ENCODE measurements at places on chromosomes 6 and 20. TPM values are rescaled to one million over a fixed set of nuclear protein-coding genes. Genes with fewer than 3 reads are reported as not detected.

- peak within 1 kb of the TSS; percentile 92 for H3K27ac ChIP-seq
- DNase-seq, result peak; percentile 78
- H3K4me1 ChIP-seq, result peaks cover 46% of the 10 kb centered on the region
These were observed at the start of gene PPP1R18 for GRCh38 chr6:30686009-30686907. PPP1R18 (minus strand) TSS chr6:30686645; CDS start chr6:30686018, 627 bp downstream.

Gene BCAS1
- total RNA-seq, result not detected

DNA sequence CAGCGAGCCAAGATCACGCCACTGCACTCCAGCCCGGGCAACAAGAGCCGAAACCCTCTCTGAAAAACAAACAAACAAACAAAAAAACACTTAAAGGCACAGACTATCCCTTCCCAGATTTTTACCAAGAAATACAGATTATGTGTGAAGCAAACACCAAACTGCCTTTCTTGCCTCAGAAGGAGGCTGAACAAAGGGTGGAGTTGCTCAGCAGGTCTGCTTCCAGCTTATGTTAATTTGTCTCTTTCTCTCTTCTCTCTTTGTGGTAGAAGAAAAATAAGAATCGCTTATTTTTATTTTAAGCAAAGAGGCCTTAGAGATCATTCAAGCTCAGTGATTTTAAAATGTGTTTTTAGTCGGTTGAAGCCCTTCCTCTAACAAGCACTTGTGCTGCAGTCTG, 14.2 kb downstream of the TUBB2A start:
- peaks cover 3% of the 10 kb centered on the region for H3K27me3 ChIP-seq
- no peak for DNase-seq
- H3K27ac ChIP-seq, result no peak overlapping the region
- peaks cover 8% of the 10 kb centered on the region for H3K4me1 ChIP-seq

DNA sequence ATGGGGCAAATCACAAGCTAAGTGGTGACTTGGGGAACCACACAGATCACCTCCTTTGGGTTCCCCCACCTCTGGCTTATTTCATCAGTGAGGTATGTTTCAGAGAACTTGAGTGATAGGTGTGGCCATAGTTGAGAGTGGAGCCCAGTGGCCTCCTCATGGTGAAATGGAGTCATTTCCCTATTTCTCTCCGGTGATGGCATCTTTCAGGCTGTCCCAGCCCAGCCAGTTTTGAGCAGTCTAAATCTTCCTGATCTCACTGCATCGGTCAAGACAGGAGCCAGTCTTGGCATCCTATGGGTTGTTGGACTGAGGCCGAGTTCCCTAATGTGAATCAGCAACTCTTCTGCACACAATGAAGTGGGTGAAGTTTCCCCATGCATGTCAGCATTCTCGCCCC, 132.4 kb downstream of the EYA2 start:
- H3K4me3 ChIP-seq, result no peak overlapping the region
- no peaks in the 10 kb centered on the region for H3K4me1 ChIP-seq
- no peak overlapping the region for H3K27ac ChIP-seq
- no peaks in the 10 kb centered on the region for H3K36me3 ChIP-seq
- DNase-seq, result no peak

Gene FLRT3
- not detected for total RNA-seq

DNA sequence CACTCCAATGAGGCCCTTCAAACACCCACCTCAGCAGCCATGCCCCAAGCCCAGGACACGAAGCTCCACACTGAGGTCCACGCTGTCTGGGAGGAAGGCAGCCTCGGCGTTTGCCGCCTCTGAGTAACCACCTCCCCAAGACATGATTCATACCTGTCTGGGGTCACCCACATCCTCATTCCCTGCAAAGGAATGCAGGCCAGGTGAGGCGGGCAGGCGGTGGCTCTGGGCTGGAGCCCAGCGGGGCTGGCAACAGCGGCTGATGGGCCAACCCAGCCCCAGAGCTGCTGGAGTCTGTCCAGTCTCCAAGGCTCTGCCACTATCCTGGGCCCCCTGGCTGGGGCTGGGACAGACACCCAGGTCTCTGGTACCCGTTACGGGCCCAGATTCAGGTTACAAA, 14.8 kb downstream of the PMEPA1 start:
- H3K27ac ChIP-seq, result no peak overlapping the region
- no peaks in the 10 kb centered on the region for H3K36me3 ChIP-seq
- peaks cover 17% of the 10 kb centered on the region for H3K27me3 ChIP-seq
- no peak overlapping the region for H3K4me3 ChIP-seq
- H3K4me1 ChIP-seq, result peaks cover 19% of the 10 kb centered on the region
- no peak for DNase-seq

Gene SNAI1
- 3.5 TPM for total RNA-seq

GRCh38 chr6:90284236-90285041, 12.2 kb downstream of the BACH2 start:
- H3K27ac ChIP-seq, result peak overlapping the region; percentile 97
- no peaks in the 10 kb centered on the region for H3K27me3 ChIP-seq
- H3K36me3 ChIP-seq, result peaks cover 37% of the 10 kb centered on the region
- H3K4me3 ChIP-seq, result peak overlapping the region; percentile 79
- DNase-seq, result peak; percentile 46
- H3K4me1 ChIP-seq, result peaks cover 92% of the 10 kb centered on the region

DNA sequence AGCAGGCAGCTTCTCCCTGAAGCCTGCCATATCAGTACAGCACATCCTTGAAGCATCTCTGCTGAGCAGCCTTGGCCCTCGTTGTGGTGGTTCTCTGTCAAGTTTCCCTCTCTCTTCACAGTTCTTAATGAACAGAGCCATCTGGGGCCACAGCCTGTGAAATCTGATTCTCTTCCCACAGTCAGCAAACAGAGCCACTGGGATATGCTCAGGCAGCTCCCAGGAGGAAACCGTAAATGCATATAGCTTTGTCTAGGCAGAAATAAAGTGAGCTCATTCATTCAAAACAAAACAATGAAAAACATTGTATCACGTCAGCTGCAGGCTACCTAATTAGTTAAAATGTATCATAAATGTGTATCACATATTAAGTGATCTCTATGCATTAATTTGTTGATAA, 80.3 kb downstream of the TBC1D7 start:
- no peaks in the 10 kb centered on the region for H3K4me1 ChIP-seq
- peaks cover 4% of the 10 kb centered on the region for H3K27me3 ChIP-seq
- H3K36me3 ChIP-seq, result peaks cover 1% of the 10 kb centered on the region

Gene MGME1
- total RNA-seq, result 33.6 TPM

Gene JPH2
- not detected for total RNA-seq

DNA sequence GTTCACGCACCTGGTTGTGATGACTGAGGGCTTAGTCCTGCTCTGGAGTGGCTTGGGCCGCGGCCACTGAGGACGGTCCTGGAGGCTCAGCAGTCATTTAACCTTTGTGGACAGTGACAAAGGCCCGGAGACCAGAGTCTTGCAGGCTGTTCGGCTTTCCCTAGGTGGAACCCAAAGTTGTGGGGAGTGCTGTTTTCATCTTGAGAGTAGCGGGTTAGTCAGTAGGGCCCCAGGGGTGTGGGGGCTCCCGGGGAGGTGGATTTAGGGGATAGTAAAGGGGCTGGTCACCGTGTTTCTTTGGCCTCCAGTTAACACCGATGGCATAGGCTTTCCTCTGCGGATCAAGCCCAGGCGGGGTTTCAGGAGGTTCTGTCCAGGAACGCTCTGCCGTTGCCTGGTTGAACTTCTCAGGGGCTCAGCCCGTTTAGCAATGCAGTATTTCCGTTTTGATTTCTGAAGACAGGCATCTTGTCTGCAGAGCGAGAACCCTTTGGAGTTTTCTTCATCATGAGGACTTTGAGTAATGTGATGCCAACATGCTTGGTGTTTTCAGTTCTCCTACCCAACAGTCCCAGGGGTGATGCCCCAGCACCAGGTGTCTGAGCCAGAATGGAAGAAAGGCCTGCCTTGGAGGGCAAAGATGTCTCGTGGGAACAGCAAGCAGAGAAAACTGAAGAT, 31.8 kb downstream of the ZNF831 start:
- H3K27me3 ChIP-seq, result no peaks in the 10 kb centered on the region
- H3K27ac ChIP-seq, result no peak overlapping the region
- H3K4me1 ChIP-seq, result no peaks in the 10 kb centered on the region
- H3K4me3 ChIP-seq, result no peak overlapping the region

DNA sequence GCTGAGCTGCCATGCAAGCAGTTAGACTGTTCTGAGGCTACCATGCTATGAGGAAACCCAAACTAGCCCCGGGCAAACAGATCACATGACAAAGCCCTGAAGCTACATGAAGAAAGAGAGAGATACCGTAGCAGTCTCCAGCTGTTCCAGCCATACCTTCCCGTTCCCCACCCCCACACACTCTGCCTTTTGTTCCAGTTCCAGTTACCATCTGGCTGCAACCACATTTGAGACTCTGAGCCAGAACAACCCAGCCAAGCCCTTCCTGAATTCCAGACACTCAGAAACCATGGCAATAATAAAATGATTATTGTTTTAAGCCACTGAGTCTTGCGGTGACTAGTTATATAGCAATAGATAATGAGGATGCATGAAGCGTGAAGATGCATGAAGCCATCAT, 28.3 kb downstream of the RIN2 start:
- H3K4me1 ChIP-seq, result no peaks in the 10 kb centered on the region
- H3K27me3 ChIP-seq, result peaks cover 2% of the 10 kb centered on the region
- no peak for DNase-seq
- H3K4me3 ChIP-seq, result no peak overlapping the region
- H3K27ac ChIP-seq, result no peak overlapping the region

Gene GJA1
- not detected for total RNA-seq

Gene HLA-G
- total RNA-seq, result 0.91 TPM

DNA sequence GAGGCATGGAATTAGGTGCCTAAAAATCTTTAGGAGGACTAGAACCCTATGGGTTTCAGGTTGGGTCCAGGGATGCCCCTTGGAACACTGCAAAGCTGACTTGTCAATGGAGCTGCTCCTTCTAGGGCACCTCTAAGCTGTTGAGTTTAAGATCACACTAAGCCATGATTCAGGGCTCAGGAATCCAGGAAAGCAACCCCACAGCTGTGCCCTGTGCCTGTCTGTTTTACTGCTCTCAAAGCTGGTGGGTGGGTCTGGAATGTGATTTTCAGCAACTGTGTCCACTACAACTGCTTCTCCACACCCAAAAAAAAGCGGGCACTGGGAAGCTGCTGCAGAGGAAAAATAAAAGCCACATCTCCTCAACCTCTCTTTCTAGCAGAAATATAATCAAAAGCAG, 310.4 kb upstream of the MOCS1 start:
- H3K4me3 ChIP-seq, result no peak overlapping the region
- no peak for DNase-seq
- no peaks in the 10 kb centered on the region for H3K27me3 ChIP-seq
- no peak overlapping the region for H3K27ac ChIP-seq
- H3K4me1 ChIP-seq, result no peaks in the 10 kb centered on the region
- no peaks in the 10 kb centered on the region for H3K36me3 ChIP-seq

Gene OXT
- total RNA-seq, result not detected

GRCh38 chr6:21769405-21769861, 175.9 kb downstream of the SOX4 start:
- peaks cover 3% of the 10 kb centered on the region for H3K27me3 ChIP-seq
- DNase-seq, result no peak
- no peak overlapping the region for H3K4me3 ChIP-seq
- H3K27ac ChIP-seq, result no peak overlapping the region

DNA sequence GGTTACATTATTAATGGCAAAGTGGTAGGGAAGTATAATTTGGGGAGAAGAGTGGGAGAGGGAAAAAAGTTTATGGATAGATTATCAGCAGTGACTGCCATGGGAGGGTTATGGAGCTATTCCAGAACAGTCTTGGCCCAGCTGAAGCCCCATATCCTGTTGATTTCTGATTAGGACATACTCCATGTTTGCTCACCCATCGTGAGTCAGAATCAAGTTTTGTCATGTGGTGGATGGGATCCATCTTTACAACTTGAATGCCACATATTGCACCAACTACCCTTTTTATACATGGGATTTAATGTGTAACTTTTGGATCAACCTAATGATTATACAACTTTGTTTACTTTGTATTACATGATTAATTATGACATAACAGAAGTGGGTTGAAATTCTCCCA, 217.0 kb downstream of the HAO1 start:
- no peak overlapping the region for H3K27ac ChIP-seq
- H3K4me3 ChIP-seq, result no peak overlapping the region
- H3K27me3 ChIP-seq, result no peaks in the 10 kb centered on the region
- no peak for DNase-seq
- H3K36me3 ChIP-seq, result no peaks in the 10 kb centered on the region
- H3K4me1 ChIP-seq, result no peaks in the 10 kb centered on the region

Gene WFDC12
- total RNA-seq, result not detected

DNA sequence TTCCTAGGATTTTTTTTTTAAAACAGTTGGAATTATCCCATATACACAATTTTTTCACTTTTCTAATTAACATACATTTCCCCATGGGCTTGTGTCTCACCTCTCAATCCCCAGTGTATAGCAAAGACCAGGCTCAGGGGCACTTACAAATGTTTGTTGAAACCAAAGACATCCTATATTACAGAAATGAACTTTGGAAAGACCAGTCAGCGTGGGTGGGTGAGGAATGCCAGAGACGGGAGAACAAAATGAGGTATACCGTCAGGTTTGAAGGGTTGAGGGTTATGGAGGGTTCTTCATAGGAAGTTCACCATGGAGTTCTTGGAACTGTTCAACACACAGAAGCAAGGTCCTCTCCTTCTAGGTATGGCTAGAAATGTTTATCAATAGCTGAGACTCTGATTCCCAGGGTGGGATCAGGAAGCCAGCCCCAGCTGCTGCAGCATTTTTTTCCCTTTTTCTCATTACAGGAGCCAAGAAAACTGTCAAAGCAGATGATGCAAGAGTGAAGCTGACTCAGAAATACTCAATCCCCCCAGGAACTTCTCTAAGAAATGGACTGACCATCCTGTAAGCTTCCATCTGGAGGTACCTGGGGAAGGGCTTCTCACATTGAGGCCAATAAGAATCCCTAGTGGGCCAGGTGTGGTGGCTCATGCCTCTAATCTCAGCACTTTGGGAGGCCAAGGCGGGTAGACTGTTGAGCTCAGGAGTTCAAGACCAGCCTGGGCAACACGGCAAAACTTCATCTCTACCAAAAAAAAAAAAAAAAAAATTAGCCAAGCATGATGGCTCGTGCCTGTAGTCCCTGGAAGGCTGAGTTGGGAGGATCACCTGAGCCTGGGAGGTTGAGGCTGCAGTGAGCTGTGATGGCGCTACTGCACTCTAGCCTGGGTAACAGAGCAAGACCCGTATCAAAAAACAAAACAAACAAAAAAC, 15.9 kb upstream of the TBC1D20 start:
- no peaks in the 10 kb centered on the region for H3K27me3 ChIP-seq
- H3K4me3 ChIP-seq, result no peak overlapping the region
- DNase-seq, result no peak
- peaks cover 45% of the 10 kb centered on the region for H3K36me3 ChIP-seq
- H3K4me1 ChIP-seq, result peaks cover 33% of the 10 kb centered on the region

- no peak overlapping the region for H3K4me3 ChIP-seq
- no peaks in the 10 kb centered on the region for H3K4me1 ChIP-seq
- H3K27me3 ChIP-seq, result peaks cover 5% of the 10 kb centered on the region
These were observed 37.8 kb upstream of the RNF144B start for GRCh38 chr6:18349386-18349785.

Gene NKX2-2
- total RNA-seq, result not detected

- no peak overlapping the region for H3K4me3 ChIP-seq
- H3K27ac ChIP-seq, result no peak overlapping the region
- H3K36me3 ChIP-seq, result no peaks in the 10 kb centered on the region
- no peak for DNase-seq
These were observed 87.6 kb downstream of the YTHDF1 start for GRCh38 chr20:63128367-63128766.
